Activated naive CD4-positive, alpha-beta T cell treated with anti-CD3 and anti-CD28 coated beads for 36 hours (primary cell): ENCODE measurements at places on chromosomes 16 and 17. TPM values are rescaled to one million over a fixed set of nuclear protein-coding genes. Genes with fewer than 3 reads are reported as not detected.

Gene SMIM36
- total RNA-seq = not detected

Gene PDILT
- total RNA-seq = not detected

Gene KANSL1
- 64.3 TPM for total RNA-seq

Gene BAHCC1
- 0.02 TPM for total RNA-seq

Gene KRTAP9-8
- total RNA-seq = not detected

Gene NPIPB6
- 2.0 TPM for total RNA-seq

Gene MYCBPAP
- total RNA-seq = 5.5 TPM

Gene TBC1D3I
- 0.19 TPM for total RNA-seq

Gene HOXB1
- not detected for total RNA-seq

Gene RAB37
- total RNA-seq = 2.1 TPM

Gene HOXB4
- total RNA-seq = 2.3 TPM

Gene NPIPA3
- 1.5 TPM for total RNA-seq

Gene TMEM219
- 35.5 TPM for total RNA-seq

Gene CRHR1
- total RNA-seq = not detected

Gene C17orf50
- not detected for total RNA-seq

Gene SLC6A4
- not detected for total RNA-seq

Gene EFCAB13
- 7.1 TPM for total RNA-seq

Gene PRSS27
- total RNA-seq = 1.7 TPM

Gene ABCC6
- not detected for total RNA-seq

Gene TEKT3
- total RNA-seq = not detected

Gene ACAP1
- 320 TPM for total RNA-seq

Gene MYH8
- total RNA-seq = not detected

Gene FAM83G
- total RNA-seq = 10.6 TPM

Gene TRIM25
- 157 TPM for total RNA-seq

Gene ODAD4
- 0.79 TPM for total RNA-seq

Gene CLEC10A
- total RNA-seq = not detected

Gene NPIPB9
- 0.91 TPM for total RNA-seq

Gene CDH3
- total RNA-seq = 23.3 TPM
